ENCODE measurements at places on chromosomes 3 and 15.

GRCh38 chr3:1734494-1735122 lies 364.1 kb upstream of the CNTN4 start:
- DNase-seq, result no peak

DNA sequence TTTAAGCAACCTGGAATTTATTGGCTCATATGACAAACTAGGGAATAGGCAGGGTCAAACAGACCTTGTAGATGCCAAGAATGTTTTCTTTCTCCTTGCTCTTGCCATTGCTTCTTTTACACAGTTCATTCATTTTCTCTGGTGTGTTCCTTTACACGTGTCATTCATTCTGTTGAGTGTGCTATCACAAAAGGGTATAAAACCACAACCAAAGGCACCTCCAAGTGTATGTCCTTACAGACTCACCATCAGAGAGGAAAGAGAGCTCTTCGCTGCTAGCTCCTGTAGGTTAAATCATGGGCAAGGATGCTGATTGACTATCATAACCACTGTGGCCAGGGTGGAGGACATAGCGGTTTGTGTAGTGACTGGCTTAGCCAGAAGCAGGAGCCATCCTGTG lies 19.2 kb upstream of the FRMD4B start:
- DNase-seq, result no peak

DNA sequence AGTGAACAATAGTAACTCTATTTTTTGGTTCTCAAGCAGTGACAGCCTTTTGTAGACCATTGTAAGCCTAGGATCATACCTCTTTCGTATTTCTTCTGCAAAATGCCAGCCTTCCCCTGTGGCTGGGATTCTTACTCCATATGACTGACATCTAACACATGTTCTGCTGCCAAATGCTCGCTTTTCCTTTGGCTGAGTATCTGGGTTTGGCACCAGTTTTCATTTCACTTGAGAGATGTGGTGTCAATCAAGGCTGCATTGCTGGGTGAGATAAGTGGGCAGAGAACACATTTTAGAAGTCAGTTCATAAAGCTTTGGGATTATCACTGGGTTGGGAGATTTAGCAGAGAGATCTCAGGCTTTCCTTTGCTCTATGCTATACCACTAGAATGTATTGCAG lies 514.7 kb upstream of the SGO1 start:
- DNase-seq, result peak; percentile 23

GRCh38 chr3:130976706-130977105 lies 49.9 kb downstream of the ASTE1 start:
- DNase-seq, result no peak

DNA sequence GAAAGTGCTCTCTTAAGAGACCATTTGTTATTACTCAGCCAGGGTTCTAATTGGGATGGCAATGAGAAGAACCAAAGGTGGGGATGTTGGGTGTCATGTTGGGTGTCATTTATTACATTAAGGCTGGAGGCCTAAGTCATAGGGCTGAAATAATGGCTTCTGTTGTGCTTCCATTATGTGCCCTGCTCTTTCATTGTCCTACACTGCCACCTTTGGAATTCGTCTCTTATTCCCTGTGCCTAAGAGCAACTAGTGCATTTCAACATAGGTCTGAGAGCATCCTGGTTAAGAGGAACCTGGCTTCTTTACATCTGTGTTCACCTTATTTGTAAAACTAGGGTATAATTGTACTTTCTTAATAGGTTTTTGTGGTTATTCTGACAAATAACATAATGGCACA lies 32.2 kb downstream of the RIOX2 start:
- DNase-seq, result no peak

DNA sequence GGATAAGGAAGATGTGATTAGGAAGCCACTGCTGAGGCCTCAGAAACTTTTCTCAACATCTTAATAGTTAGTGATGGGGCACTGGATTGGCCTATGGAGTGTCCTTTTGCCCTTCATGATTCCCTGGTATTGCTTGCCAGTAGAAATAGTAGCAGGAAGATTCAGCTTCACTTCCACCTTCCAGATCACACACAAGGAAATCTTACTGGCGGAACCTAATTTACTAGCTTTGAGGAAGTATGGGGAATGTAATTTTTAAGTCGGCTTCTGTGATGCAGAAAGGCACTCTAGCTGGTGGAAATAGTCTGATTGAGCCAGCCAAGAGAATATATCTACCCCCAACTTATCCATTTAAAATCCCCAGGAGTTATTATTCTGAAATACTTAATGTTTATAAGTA lies 46.5 kb downstream of the LPP start:
- no peak for DNase-seq

- peak; percentile 22 for DNase-seq
Measured at GRCh38 chr3:159447841-159448240, 540.8 kb upstream of the IL12A start.

DNA sequence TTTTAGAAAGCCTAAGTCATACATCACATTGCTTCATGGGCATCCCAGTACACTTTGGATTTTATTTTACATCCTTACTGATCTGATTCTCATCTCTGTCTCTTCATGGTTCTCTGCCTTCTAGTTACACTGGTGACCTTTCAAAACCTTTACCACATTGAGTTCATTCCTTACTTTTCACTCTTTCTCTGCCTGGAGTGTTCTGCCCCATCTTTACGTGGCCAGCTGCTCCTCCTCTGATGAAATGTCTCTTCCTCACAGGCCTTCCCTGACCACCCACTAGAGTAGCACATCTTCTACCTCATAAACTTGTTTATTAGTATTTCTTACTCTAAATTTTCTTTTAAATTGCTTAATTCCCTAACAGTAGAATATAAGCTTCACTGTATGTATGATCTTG lies 17.7 kb downstream of the CTNNB1 start:
- no peak for DNase-seq

- DNase-seq, result no peak
Measured at GRCh38 chr3:42317137-42317536, 51.2 kb upstream of the CCK start.

Measured in NCI-H226 (cell line).